ENCODE measurements at places on chromosomes 7 and 10. TPM values are rescaled to one million over a fixed set of nuclear protein-coding genes. Genes with fewer than 3 reads are reported as not detected.

PTTG1IP2 gene
- total RNA-seq, result not detected

CCDC172 gene
- not detected for total RNA-seq

CNPY1 gene
- not detected for total RNA-seq

GDF2 gene
- total RNA-seq, result not detected

TNS3 gene
- total RNA-seq, result 65.7 TPM

AMPH gene
- 2.0 TPM for total RNA-seq

ZWINT gene
- total RNA-seq, result 1.1 TPM

ANTXRL gene
- 0.90 TPM for total RNA-seq

SFMBT2 gene
- 5.3 TPM for total RNA-seq

SPDYE5 gene
- total RNA-seq, result not detected

OR2A1 gene
- not detected for total RNA-seq

METTL27 gene
- total RNA-seq, result not detected

CRCP gene
- 19.3 TPM for total RNA-seq

All from heart left ventricle (tissue), 16 donors.